ENCODE measurements at places on chromosomes 4 and X. TPM values are rescaled to one million over a fixed set of nuclear protein-coding genes. Genes with fewer than 3 reads are reported as not detected.

Gene USP51
- total RNA-seq, result 2.7 TPM

- peaks cover 9% of the 10 kb centered on the region for H3K27me3 ChIP-seq
- H3K4me3 ChIP-seq, result no peak overlapping the region
- H3K36me3 ChIP-seq, result no peaks in the 10 kb centered on the region
- DNase-seq, result no peak
- H3K4me1 ChIP-seq, result peaks cover 6% of the 10 kb centered on the region
These were observed 136.7 kb downstream of the SMIM20 start for GRCh38 chr4:26050671-26051070.

- no peaks in the 10 kb centered on the region for H3K27me3 ChIP-seq
- H3K4me1 ChIP-seq, result peaks cover 4% of the 10 kb centered on the region
- DNase-seq, result peak; percentile 81
- H3K27ac ChIP-seq, result no peak overlapping the region
These were observed 738.3 kb upstream of the FRG1 start for GRCh38 chr4:189202182-189202868.

GRCh38 chrX:115560978-115561604 lies at the start of gene PLS3:
Gene PLS3 (plus strand): TSS chrX:115561174. CDS start chrX:115610251, 49,077 bp downstream.
- H3K4me1 ChIP-seq, result no peaks in the 10 kb centered on the region
- peak within 1 kb of the TSS; percentile 88 for H3K4me3 ChIP-seq

Measured in glutamatergic neuron (in vitro differentiated cells).